Omental fat pad (tissue), 4 donors: ENCODE measurements at places on chromosomes 2 and 18. TPM values are rescaled to one million over a fixed set of nuclear protein-coding genes. Genes with fewer than 3 reads are reported as not detected.

- DNase-seq: no peak
These were observed 66.5 kb downstream of the PXDN start for GRCh38 chr2:1677821-1678165.

DNA sequence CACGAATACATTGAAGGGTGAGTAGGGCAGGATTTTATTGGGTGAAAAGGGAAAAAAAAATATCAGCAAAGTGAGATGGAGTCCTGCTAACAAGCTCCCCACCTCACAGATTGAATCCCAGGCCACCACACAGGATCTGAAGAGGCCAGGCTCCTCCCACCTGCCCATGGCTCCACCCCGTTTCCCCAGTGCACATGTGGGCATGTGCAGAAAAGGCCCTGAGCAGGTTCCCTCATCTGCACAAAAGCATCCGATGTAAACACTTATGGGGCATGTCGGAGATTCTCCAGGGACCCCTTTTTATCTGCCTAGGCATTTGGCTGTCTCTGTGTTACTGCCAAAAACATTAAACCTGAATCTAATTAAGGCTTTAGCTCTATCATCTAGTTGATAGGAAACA is 35.2 kb downstream of the SKA1 start:
- DNase-seq: no peak

DNA sequence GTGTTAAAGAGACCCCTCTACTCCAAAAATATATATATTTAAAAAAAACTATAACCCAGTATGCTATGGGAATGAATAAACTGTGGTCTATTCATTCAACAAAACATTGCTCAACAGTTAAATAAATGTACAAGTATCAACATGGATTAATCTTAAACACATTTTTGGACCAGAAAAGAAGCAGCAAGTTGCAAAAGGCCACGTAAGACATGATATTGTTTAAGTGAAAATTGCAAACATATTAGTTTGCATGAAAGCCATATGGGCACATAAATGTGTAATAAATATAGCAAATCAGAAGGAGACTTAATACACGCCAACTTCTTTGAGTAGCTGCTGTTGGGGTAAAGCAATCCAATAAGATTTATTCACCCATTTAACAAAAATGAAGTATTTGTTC is 321.5 kb downstream of the FBXO15 start:
- DNase-seq: no peak

DNA sequence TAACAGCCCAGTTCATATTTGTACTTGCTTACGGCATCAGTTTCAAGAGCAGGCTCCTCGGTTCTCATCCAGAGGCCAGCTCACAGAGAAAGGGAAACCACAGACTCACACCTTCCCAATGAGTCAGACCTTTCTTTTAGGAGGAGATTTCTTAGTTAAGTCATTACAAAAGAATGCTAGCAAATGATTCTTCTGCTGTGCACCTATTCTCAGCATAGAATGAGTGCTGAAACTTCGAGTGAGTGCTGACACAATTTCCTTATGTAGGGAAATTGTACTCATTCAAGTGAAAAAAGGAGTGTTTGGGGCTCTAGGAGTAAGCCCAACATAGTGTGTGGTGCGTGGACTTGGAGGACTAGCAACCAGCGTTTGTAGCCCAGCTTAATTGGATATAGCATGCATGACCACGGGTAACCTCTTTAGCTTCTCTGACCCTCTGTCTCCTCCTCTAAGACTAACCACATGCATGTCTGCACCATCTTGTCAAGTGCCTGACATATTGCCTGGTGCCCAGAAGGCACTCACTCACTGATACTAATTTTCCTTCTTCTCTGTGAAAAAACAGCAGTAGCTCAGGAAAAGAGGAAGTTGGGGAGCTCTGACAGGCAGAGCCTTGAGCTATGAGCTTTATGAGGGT is 87.0 kb downstream of the ALPK2 start:
- DNase-seq: no peak

- no peak for DNase-seq
These were observed 166.8 kb downstream of the DPP10 start for GRCh38 chr2:114609203-114609602.

DNA sequence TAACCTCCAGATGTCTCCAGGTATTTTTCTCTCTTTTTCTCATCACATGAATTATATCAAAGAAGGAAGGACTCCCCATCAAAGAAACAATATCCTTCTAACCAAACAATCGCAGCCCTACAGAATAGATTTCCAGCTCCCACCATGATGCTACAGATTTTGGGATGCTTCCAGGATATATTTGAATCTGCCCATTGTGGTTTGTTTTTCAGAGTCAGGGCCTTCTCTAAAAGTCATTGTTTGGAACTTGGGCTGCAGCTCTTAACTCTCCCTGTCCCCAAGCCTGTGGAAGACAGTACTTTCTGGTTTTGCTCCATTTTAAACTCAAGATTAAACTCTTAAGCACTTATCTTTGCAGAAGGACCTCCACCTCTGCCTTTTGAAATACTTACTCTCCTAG is 223.2 kb downstream of the PMAIP1 start:
- DNase-seq: no peak

DNA sequence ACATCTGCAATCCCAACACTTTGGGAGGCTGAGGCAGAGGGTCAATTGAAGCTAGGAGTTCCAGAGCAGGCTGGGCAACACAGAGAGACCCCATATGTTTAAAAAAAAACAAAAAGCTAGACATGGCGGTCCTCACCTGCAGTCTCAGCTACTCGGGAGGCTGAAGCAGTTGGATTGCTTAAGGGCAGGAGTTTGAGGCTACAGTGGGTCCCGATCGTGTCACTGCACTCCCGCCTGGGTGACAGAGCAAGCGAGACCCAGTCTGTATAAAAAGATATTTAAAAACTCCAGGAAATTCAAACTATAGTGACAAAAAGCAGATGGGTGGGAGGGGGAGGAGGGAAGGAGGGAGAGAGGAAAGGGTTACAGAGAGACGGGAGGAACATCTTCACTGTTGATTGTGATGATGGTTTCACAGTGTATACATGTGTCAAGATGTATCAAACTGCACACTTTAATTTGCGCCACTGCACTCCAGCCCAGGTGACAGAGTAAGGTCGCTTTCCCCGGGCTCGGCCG is 942 bp upstream of the ZNF236 start:
- DNase-seq: no peak

DNA sequence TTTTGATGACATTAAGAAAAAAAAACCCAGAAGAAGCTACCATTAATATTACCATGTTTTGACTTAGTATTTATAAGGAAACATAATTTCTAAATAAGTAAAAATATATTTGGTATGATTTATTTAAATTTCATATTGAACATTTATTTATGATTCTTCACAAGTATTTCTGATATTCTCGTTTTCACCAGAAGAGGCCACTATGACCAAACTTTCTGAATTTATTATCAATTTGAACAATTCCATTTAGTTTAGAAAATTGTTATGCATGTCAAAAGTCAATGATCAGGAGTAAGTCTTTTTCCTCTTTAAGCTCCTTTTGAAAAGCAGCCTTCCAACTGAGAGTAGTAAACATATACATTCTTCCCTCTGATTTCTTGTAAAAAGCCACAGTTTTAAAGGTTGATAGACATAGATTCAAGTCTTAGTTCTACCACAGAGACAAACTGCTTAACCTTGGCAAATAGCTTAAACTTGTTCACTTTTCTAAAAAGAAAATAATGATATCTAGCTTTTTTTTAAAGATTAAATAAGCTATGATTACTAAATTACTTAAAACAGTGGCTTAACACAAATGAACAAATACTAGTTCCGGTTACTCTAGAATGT is 329.9 kb downstream of the TRIB2 start:
- DNase-seq: no peak

- DNase-seq: no peak
These were observed 233.4 kb upstream of the SIX3 start for GRCh38 chr2:44707945-44708660.

- DNase-seq: peak; percentile 76
These were observed at the start of gene NFE2L2 for GRCh38 chr2:177264693-177265587. TSS of gene NFE2L2 (minus strand) at chr2:177264727. CDS start at chr2:177264576, 151 bp downstream.

DNA sequence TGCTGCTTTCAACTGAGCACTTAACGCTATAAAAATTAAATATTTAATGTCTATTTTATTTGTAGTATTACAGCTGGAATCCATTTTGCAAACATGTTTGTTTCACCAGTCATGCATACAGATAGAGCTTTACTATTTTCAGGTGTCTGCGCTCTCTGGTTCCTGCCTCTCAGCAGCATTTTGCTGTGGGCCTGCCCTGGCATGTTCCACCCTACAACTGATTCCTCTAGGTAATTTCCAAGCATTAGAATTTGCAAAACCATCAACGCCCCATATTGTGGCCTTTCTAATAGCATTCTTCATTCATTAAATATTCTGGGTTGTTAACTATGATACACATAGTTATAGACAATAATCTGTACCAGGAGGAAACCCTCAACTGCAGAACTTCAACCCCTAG is 266.4 kb upstream of the DLGAP1 start:
- DNase-seq: no peak

GRCh38 chr2:68861330-68861729 is 9.9 kb downstream of the BMP10 start:
- no peak for DNase-seq

GRCh38 chr2:64861452-64862397 is 127.5 kb upstream of the SLC1A4 start:
- DNase-seq: no peak

DNA sequence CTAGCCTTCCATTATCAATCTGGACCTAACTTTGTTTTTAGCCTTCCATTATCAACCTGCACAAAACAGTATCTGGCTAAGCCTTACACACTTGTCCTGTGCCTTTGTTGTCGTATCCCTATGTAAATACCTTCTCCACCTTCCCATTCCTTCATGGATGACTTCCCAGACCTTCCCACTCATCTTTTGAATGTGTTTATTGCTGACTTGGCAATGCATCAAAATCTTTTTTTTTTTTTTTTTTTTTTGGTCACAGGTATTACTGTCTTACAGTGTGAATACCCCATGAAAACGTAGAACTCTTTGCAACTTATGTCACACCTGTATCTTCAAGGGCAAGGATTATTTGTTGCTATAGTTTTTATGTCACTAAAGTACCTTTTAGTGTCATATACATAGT is 25.7 kb downstream of the RPE start:
- DNase-seq: no peak

DNA sequence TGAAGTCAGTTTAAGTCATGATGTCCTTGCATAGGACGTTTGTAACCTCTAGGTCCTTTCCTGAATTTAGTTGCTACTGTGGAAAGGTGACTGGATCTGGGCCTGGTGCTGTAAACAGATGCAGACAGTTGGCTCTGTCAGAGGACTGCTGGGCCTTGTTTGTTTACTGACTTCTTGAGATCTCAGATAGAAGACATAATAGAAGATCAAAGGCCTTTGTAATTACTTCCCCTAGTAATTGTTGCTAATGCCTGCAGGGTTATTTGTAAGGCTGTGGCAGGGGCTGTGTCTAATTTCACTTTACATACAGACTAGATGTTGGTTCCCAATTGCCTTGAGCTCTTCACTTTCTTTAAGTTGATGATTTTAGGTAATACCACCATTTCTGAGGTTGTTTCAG is 42.5 kb downstream of the LYPD6B start:
- DNase-seq: no peak

- DNase-seq: no peak
These were observed 129.2 kb downstream of the PLA2R1 start for GRCh38 chr2:159933040-159933726.

Gene NPHP1
- total RNA-seq: 2.4 TPM

Gene ATP8B1
- total RNA-seq: 7.8 TPM

Gene ATF2
- total RNA-seq: 66.8 TPM

Gene IL1R1
- 541 TPM for total RNA-seq

Gene LYG2
- total RNA-seq: not detected

Gene MRPL44
- 20.3 TPM for total RNA-seq

Gene CROCC2
- total RNA-seq: 0.12 TPM
